ENCODE measurements at places on chromosomes 6 and 20.

- no peak for DNase-seq
Measured at GRCh38 chr20:20009784-20010253, 7.3 kb upstream of the NAA20 start.

- DNase-seq = peak; percentile 24
Measured at GRCh38 chr6:22350109-22350508, 53.3 kb upstream of the PRL start.

- no peak for DNase-seq
Measured at GRCh38 chr6:24323632-24324337, 34.1 kb downstream of the DCDC2 start.

DNA sequence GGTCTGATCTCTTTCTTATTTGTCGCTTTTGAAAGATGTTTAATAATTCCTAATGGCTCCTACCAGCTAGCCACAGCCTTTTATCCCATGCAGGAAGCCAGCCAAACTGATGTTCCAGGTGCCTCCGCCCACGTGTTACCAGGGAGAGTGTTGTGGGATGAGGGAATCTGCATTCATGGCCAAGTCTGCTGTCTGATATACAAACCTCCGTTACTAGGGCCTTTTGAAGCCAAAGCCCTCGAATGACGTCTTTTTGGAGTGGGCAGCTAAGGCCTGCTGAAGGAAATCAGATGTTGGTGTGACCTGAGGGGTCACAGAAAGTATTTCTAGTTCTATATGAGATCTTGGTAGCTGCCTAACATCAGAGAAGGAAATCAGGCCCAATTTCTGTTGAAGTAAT, 21.3 kb downstream of the STK35 start:
- DNase-seq = no peak

GRCh38 chr6:135497412-135498184, at the start of gene AHI1:
Gene AHI1 (minus strand): TSS chr6:135497740. CDS start chr6:135492237, 5,503 bp downstream.
- DNase-seq = peak; percentile 91

GRCh38 chr20:62977613-62978560, 25.4 kb downstream of the SLC17A9 start:
- no peak for DNase-seq

GRCh38 chr6:146100776-146101175, 71.9 kb downstream of the GRM1 start:
- no peak for DNase-seq

- DNase-seq = peak; percentile 55
Measured at GRCh38 chr20:8361006-8361652, 229.1 kb downstream of the PLCB1 start.

DNA sequence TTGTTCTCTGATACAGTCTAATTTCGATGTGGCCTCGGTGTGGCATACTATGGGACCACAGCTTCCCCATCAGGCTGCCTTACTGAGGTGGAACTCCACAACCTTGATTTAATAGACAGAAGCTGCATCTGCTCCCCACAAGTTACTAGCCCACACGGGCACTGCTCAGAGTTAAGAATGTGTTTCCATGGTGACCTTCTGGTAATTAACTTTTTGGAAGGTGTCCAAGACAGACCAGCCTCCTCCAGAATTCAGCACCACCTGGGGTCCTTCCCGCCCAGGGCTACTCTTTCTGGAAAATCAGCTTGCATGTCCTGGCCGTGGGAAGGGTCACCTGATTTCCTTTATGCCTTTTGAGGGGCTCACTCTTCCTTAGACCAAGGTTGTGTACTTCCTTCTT, 48.7 kb upstream of the CDH4 start:
- DNase-seq = no peak

GRCh38 chr6:20173833-20174792, 38.2 kb downstream of the MBOAT1 start:
- no peak for DNase-seq

- DNase-seq = peak; percentile 57
Measured at GRCh38 chr20:33893314-33893713, 82.2 kb downstream of the CHMP4B start.

DNA sequence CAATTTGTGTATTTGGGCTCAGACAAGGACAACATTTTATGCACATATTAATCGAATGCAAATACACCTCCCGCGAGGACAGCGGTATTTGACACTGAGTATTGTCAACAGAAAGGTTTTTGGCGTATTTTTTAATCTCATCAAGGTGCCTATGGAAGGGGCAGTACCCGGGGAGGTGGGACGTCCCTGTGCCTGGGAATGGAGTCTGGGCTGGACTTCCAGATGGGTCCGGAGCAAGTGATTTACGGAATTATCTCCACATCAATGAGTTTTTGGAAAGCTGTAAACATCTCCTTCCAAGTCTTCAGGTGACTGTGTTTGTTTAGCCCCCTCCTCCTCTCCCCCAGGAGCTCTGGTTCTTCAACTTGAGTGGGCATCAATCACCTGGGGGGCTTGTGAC, 39.8 kb downstream of the PRR18 start:
- DNase-seq = no peak

DNA sequence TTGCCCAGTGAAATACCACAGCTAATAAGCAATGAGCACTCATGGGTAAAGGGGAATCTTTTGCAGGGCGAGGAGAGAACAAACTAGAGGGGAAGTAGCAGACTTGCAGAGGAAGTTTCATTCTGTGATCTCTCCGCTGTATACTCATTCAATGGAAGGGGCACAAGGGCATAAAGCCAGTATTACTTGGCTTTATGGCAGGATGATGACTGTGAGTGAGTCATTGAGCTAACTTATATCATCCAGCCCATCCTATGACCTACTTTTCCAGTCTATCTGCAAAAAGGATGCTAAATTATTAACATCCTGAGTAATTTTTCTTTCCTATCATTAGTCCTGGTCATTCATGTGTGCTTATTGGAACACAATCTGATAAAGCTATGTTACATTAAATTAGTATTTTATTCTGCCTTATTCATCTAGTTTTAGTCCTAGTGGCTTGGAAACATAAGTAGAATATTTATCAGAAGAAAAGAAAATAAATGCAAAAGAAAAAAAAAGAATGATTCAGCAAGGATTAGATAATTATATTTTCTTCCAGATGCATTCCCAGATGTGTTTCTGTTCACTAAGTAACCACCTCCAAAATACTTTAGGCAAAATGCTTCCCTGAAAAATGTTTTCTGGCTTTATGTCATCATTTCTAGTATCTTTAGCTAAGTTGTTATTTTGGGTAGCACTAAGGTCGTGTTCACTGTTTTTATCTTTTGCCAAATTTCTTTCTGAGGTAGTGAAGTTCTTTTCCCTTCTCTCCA, 471.7 kb downstream of the CDKAL1 start:
- DNase-seq = peak; percentile 89

DNA sequence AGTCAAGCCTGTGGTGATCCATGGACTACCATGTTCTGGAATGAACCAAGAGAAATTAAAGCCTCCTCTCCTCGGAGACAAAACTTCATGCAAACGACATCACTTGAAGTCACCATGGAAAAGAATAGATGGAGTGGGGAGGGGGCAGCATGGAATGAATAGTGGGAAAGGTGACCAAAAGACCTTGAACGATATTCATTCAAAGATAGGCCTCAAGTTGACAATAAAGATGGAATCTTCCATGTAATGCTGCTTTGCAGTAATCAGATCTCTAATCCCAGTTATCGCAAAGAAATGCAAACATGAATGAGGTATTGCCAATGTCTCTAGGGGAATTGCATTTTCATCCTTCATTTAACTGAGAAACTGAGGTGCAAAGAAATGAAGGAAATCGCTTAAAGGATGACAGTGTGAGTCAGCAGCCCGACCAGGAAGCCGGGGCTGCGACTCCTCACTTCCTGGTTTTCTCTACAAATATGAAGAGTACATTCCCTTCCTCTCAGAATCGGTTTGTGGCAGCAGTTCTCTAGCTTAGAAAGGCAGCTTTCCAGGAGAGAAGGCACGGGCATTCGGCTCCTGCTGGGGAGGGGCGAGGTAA, 65.6 kb upstream of the RREB1 start:
- DNase-seq = peak; percentile 30

GRCh38 chr20:58571356-58571692, 56.1 kb upstream of the APCDD1L start:
- no peak for DNase-seq

DNA sequence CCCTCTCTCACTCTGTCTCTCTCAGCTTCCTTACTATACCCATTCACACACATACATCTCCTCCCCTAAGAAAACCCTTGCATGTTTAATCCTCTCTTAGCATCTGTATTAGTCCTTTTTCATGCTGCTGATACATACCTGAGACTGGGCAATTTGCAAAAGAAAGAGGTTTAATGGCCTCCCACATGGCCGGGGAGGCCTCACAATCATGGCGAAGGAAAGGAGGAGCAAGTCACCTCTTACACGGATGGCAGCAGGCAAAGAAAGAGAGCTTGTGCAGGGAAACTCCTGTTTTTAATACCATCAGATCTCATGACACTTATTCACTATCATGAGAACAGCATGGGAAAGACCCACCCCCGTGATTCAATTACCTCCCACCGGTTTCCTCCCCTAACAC, 398.5 kb upstream of the SASH1 start:
- no peak for DNase-seq

GRCh38 chr6:140987364-140988155, 1145.2 kb upstream of the GJE1 start:
- peak; percentile 1 for DNase-seq

DNA sequence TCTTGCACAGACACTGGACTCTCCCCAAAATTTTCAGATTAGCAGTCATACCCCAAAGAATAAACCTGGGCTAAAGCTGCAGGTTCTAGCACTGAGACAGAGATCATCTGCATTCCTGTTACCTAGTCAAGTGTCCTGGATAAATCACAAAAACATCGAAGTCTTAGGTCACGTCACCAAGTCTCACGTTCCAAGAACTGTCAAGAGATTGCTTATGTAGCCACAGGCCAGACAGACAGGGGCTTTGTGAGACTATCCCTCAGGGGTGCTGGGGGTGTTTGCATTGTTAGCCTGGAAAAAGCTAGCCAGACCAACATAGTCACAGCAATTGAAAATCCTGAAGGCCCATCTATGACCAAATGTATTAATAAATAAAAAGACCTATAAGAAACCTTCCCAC, 243.1 kb upstream of the PREP start:
- DNase-seq = no peak

GRCh38 chr20:59412875-59413284, 112.5 kb downstream of the EDN3 start:
- no peak for DNase-seq

- DNase-seq = peak; percentile 41
Measured at GRCh38 chr6:54244430-54244829, 63.8 kb upstream of the TINAG start.

DNA sequence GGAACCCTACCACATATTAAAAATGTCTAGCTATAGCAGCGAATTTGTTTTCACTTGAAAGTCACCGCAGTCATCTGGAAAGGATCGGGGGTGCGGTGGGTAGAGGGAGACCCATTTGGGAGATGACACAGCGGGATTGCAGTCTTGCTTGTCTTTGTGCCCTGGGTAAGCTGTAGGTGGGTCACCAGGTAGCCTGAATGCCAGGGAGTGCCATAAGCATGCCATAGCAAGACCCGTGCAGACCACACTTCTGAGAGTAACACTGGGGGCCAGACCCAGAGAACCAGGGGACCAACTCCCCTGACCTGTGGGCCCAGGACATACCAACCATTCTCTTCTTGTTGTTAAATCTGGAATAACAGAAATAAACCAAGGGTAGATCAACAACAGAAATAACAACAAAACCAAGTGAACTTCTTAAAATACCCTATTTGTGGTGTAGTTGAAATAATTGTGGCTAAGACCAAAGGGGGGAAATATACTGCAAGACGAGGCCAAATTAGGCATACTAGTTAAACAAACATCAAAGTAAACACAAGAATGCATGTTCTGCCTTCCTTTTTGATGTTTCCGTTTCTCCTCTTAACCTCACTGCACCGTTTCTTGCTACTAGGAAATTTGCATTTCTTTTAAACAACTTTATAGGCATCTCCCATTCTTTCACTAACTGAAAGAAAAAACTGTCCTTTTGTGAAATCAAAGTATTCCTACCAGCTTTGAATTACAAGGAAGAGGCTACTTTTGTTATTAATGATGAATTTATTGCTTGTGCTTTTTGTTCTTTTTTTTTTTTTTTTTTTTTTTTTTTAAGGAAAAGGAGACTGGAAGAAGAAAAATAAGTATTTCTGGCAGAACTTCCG, 128.2 kb downstream of the SASH1 start:
- DNase-seq = no peak

DNA sequence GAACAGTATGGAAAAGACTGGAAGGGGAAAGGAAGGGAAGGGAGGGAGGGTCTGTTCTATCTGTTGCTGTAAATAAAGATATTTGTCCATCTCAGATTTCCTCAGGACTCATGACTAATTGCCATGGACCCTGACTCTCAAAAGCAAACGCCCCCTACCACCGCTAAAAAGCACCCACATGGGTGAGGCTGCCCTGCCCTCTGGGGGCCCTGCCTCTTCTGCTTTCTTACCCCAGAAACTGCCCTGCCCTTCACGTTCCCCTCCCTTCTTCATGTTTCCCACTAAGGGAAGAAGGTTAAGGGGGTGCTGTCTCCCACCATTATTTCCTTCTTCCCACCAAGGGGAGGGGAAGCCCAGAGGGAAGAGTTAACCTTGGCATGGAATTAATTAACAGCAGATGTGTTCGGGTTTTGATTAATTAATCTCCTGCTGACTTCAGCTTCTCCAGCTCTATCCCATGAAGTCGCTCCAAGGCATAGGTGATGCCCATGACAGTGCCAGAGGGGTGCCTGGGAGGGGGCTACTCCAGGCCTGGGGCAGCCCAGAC, 16.0 kb downstream of the MDFI start:
- DNase-seq = peak; percentile 32

GRCh38 chr6:2426561-2427340, 181.3 kb upstream of the GMDS start:
- peak; percentile 79 for DNase-seq

GRCh38 chr6:15242937-15243614, 2.8 kb upstream of the JARID2 start:
- DNase-seq = no peak

DNA sequence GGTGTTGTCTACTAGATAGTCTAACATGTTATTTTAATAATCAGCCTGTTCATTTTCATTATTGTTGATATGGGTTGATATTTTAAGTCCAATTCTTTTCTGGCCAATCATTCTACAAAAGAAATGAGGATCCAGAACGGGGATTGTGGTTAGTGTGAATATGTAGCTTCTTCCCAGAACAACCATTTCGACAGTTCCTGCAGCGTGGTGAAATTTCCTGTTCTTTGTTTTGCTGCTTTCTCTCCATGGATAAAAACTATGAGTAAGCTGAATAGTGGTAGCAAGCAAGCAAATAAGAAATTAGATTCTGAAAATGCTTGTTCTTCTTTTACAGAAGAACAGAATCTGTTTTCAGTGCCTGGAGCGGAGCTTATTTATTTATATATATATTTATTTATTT, 65.5 kb upstream of the F13A1 start:
- no peak for DNase-seq

- DNase-seq = no peak
Measured at GRCh38 chr6:137006056-137006455, 38.7 kb downstream of the IL20RA start.

- peak; percentile 98 for DNase-seq
Measured at GRCh38 chr6:141483598-141484061, 649.1 kb upstream of the GJE1 start.
